AG10803 (cell line): ENCODE measurements at places on chromosomes 2 and 18.

DNA sequence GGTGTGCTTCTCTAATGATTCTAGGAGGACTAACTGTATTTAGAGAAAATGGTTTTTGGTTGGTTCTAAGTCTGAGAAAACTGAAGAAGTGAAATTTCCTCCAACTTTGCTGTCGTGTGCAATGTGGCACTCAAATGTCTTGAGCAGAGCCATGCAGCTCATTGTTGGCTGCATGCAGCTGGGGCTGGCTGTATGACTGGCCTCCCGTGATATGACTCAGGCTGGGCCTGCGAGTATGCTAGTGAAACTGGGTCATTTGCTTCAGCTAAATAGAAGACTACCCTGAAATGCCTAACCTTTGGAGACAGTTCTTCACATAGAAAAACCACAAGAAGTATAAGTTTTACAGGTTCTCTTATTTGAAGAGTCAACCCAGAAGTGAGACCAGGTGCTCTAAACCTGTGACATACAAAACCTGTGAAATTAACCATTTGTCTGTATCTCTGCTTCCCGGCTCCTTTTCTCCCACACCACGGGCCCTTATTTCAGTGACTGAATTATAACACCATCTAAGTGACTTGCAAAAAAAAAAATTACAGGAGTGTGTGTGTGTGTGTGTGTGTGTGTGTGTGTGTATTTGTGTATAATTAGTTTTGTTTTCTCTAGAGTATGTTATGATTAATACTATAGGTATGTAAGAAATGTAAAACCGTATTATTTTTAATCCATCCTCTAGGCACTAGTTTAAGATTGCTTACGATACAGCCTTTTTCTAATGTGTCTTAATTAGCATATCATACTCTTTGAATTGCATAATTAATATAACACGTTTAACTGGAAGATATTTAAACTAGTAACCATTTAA lies 15.9 kb downstream of the POLI start:
- peak; percentile 53 for DNase-seq

DNA sequence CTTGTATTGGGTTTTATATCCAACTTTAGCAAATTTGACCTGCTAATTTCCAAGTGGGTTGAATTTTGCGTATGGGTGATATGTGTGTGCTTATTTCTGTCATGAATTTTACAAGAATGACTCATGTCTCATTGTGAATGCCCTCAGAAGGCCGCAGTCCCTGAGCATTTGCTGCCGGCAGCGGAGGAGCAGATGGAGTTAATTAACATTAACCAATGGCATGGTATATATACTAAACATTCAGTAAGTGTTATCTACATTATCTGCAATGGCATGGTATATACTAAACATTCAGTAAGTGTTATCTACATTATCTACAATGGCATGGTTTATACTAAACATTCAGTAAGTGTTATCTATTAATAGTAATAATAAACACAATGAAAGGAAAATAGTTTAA lies 90.1 kb downstream of the DOK6 start:
- DNase-seq = peak; percentile 58

- no peak for DNase-seq
Observed at GRCh38 chr2:98436734-98437133, 7.9 kb upstream of the INPP4A start.

- peak; percentile 96 for DNase-seq
Observed at GRCh38 chr2:88055371-88056128, at the start of gene KRCC1. KRCC1 (minus strand) TSS chr2:88055783; CDS start chr2:88028563, 27,220 bp downstream.

- no peak for DNase-seq
Observed at GRCh38 chr18:686339-687111, 25.9 kb downstream of the ENOSF1 start.

GRCh38 chr2:39615675-39616074 lies 50.0 kb upstream of the TMEM178A start:
- DNase-seq = no peak

DNA sequence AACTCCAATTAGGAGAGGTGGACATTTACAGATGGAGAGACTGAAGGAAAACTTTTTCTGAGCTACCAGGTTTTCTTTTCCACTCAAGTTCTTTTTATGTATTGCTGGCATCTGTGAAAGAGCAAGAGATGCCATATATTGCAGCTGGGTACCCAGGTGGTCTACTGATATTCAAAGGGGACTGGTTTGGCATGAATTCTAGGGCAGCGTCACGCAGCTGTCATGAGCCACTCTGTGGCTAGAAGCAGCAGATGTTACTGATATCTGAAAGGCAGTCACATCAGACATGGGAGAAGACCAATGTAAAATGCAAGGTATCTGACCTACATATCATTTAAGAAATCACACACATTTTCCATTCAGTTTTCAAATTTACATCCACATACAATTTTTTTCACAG lies 408.8 kb downstream of the GALNT13 start:
- DNase-seq = no peak

GRCh38 chr2:222404151-222404905 lies 20.0 kb upstream of the SGPP2 start:
- DNase-seq = no peak

DNA sequence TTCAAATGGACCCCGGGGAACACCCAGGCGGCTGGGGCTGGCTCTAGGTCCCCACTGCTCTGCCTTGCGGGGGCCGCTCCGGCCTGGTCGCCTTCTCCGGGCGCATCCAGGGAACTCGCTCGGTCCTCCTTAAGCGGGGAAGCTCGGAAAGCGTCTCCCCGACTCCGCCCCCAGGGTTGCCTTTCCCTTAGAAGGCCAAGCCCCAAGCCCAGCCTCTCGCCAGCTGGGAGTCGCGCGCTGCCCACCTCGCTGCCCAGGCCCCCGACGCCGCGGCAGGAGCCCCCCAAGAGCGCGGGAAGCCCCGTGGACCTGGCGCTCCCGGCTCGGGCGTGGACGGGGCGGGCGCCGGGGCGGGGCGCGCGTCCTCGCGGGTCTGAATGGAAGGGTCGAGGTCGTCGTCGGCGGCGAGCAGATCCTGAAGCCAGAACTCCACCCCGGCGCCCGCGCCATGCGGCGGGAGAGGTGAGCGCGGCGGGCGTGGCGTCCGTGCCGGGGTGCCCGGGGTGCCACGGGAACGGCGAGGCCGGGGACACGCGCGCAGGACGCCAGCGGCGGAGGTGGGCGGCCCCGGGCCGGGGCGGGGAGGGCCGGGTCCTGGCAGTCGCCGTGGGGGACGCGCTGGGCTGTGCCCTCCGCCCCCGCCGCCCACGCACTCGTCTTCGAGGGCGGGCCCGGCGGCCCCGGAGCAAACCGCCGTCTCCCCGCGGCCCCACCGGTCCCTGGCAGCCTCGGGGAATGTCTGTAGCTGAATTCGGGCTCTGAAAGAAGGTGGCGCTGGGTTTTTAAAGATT lies at the start of gene BOK:
BOK (plus strand) TSS at position 214 of the 791 bp plus-strand sequence. CDS start 739 bp downstream, outside the sequence.
- peak; percentile 76 for DNase-seq

- no peak for DNase-seq
Observed at GRCh38 chr2:73933194-73933593, 6.5 kb downstream of the DGUOK start.

GRCh38 chr2:109195193-109196045 lies 66.4 kb downstream of the SH3RF3 start:
- DNase-seq = no peak

DNA sequence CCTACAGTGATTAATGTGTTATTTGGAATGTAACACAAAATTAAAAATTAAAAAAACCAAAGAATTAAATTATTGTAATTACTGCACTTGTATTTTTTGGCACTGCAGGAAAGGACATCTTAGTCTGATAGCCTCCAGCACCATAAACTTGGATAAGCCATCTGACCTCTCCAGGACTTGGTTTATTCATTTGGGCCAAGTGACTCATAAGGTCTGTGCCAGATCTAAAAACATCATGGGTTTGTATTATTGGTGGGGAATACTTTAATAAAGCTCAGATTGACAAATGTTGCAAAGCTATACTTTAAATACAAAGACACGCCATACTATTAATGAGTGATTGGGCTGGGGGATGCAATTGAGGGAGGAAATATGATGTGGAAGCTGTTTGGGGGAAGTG lies 225.2 kb downstream of the ZNF521 start:
- DNase-seq = no peak

- no peak for DNase-seq
Observed at GRCh38 chr2:218878486-218878885, 2.2 kb upstream of the WNT10A start.

DNA sequence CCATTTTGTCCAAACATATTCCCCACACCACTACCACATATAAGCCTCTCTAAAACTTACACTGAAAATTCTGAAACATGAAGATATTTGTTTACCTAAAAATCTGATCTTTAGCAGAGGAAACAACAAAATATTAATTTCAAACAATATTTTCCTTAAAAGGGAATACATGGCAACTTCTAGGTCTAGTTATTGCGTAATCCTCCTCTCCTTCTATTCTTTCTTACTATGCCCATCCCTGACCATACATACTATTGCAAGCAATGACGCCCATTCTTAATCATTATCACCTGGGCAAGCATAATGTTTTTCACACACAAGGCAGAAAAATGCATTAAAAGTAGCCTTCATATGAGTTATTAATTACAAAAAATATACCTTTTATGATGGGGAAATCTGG lies 372.6 kb downstream of the ZEB2 start:
- peak; percentile 9 for DNase-seq

DNA sequence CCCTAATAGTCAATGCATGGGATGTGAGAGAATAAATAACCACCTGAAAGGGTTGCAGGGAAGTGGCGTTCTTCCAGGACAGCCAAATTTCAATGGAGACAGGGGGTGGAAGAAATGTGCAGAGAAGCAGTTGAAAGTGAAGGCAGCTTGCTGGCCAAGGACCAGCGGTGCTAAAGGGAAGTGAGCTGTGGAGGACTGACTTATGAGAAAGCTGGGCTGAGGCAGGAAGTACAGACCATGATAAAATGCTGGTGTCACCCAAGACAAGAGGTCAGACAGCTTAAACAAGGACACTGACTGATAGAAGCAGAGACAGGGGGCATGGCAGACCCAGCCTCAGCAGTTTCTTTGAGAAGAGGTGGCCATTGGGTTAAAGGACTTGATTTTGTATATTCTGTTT lies 106.7 kb downstream of the DTNB start:
- DNase-seq = peak; percentile 9

DNA sequence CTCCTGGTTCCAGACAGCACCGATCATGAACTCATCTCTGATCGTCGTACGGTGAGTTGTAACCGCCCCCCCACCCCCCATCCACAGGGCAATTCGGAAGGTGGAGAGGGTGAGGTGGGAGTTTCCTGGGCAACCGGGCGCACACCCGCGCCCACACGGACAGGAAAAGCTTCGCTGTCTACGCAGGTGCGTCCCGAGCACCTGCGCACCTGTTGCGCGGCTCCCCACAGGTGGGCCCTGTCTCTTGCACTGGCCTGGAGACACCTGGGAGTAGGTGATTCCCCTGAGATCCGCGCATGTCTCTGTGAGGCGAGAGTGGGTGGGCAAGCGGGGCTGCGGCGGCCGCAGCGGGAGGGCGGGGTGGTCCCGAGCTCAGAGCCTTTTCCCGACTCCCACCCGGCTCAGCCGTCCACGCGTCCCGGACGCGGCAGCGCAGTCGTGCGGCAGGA lies 459 bp upstream of the ATP6V1C2 start:
- DNase-seq = no peak

- DNase-seq = no peak
Observed at GRCh38 chr2:47310801-47311560, 92.0 kb upstream of the MSH2 start.

- no peak for DNase-seq
Observed at GRCh38 chr2:2824588-2824987, 493.5 kb upstream of the MYT1L start.

DNA sequence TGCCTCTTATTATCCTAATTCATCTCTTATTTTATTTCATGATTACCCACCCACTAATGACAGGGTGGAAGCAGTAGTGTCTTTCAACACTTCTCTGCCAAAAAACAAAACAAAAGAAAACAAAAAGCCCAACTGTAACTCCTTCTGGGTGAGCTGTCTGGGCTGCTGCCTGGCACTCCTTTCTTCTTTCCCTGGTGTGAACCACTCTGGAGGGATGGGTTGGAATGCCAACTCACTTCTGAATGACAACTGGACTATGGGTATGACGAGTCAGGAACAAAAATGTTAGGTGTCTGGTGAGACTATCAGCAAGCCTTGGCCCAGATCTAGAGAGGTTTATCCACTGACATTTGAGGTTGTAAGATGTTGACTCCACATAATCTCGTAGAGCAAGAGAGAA lies 88.3 kb upstream of the ITGB6 start:
- peak; percentile 48 for DNase-seq

GRCh38 chr2:207750345-207750744 lies 19.4 kb downstream of the FZD5 start:
- no peak for DNase-seq

DNA sequence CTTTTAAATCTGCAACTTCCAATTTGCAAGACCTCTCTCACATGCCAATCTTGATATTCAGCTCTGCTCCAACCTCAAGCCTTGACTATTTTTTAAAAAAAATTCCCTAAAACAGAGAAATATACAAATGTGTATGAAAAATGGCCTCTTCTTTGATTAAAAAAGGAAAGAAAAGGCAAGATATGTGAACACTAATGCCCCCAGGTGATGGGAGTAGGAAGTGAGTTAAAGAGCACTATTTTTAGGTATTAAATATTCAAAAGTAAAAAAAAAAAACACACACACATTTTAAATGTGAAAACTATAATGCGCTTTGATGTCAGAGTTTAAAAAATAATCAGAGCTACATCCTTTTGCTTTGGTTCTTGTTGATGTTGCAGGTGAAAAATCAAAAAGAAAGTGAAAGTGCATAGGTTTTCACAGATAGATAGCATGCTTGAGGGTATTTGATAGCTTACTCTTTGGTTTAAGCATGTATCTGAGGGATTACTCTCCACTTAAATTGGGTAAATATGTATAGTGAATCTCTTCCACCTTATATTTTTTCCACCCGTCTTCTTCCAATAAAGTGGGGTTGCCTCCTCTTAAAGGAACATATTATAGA lies 406.0 kb upstream of the POU3F3 start:
- no peak for DNase-seq

DNA sequence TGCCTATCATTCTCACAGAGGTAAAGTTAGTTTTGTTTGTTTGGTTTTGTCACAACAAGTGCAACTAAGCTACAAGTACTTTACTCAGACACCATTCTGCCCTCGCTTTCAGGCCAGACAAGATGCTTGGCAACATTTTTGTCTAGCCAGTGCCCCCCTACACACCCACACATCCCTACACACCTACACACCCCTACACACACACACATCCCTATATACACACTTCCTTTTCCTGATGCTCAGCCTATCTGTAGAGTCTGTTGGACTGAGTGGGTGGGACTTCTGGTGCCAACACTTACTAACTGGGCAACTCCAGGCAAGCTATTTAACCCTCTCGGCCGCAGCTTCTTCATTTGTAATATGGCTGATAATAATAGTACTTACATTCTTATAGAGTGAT lies 161.4 kb downstream of the ALK start:
- DNase-seq = no peak

DNA sequence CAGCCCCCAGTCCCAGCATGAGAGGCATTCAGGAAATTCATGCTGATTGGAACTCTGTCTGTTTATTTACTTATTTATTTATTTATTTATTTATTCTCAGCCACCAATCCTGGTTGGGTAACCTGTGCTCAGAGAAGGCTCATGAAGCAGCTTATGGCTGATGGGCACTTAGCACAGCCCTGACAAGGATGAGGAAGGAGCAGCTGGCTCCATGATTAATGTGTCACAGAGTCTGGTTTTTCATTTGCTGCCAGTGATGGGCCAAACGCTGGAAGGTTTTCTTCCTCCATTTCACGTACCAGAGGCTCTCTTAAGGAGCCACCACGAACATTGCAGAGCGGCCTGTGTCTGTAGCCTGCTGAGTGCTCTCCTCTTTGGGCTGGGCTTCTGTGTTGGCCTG lies 28.3 kb upstream of the KCNS3 start:
- no peak for DNase-seq
